ENCODE measurements at places on chromosomes 2 and 18. TPM values are rescaled to one million over a fixed set of nuclear protein-coding genes. Genes with fewer than 3 reads are reported as not detected.

- H3K27me3 ChIP-seq = no peaks in the 10 kb centered on the region
- H3K27ac ChIP-seq = no peak overlapping the region
- no peaks in the 10 kb centered on the region for H3K36me3 ChIP-seq
- no peak for DNase-seq
These were observed 285.4 kb upstream of the ZNF804A start for GRCh38 chr2:184312970-184313369.

DNA sequence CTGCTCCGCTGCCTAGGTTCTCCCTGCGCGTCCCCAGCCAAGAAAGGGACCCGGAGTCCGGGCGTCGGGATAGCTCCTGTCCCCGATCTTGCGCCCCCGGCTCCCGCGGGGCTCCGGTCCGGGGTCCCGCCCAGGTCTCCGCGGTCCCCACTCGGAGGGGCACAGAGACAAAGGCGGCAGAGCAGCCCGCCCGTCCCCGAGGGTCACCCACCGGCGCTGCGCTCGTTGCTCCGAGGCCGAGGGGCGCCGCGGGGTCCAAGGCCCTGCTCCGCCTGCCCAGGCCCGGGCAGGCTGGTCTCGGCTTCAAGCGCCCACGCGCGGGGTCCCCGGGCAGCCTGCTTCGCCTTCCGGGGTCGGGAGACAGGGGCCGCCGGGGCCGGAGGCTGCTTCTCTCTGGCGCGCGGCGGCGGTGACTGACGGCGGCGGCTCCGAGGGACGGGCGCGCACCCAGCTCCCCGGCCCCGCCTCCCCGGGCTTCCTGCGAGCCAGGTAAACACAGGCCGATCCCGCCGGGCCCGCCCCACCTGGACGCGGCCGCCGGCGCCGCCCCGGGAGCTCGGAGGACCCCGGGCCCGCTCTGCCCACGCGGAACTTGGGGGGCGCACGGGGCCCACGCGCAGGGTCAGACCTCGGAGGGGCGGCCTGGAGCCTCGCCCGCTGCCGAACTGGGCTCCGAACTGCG lies at the start of gene MBP:
TSS of gene MBP (minus strand) at position 415 of the 682 bp plus-strand sequence. CDS start 27,522 bp downstream, outside the sequence.
- DNase-seq = peak; percentile 60
- H3K27ac ChIP-seq = peak within 1 kb of the TSS; percentile 95
- H3K27me3 ChIP-seq = no peaks in the 10 kb centered on the region
- H3K4me1 ChIP-seq = peaks cover 34% of the 10 kb centered on the region
- H3K36me3 ChIP-seq = no peaks in the 10 kb centered on the region

GRCh38 chr2:72399879-72400278 lies 252.2 kb upstream of the CYP26B1 start:
- H3K36me3 ChIP-seq = no peaks in the 10 kb centered on the region
- H3K4me3 ChIP-seq = no peak overlapping the region
- H3K27me3 ChIP-seq = no peaks in the 10 kb centered on the region
- no peak overlapping the region for H3K27ac ChIP-seq

DNA sequence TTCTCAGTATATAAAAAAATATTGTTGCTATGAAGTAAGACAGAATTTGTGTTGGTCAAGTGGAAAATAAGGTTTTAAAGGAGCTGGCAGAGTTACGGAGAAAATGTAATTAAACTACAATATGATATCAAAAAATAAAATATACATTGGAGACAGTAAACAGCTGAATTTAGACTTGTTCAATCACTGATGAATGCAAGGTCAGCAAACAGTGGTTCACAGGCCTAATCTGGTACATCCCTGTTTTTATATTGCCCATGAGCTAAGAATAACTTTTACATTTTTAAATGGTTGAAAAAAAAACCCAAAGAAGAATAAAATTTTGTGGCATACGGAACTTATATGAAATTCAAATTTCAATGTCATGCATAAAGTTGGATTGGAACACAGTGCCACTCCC lies 131.0 kb upstream of the TRIB2 start:
- DNase-seq = no peak
- H3K4me3 ChIP-seq = no peak overlapping the region

DNA sequence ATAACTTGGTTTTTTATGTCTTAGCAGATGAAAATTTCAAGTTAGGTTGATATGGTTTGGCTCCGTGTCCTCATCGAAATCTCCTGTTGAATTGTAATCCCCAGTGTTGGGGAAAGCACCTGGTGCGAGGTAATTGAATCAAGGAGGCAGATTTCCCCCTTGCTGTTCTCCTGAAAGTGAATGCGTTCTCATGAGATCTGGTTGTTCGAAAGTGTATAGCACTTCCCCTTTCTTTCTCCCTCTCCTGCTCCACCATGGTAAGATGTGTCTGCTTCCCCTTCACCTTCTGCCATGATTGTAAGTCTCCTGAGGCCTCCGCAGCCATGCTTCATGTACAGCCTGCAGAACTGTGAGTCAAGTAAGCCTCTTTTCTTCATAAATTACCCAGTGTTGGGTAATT lies 242.1 kb upstream of the TNP1 start:
- H3K36me3 ChIP-seq = no peaks in the 10 kb centered on the region
- peaks cover 14% of the 10 kb centered on the region for H3K4me1 ChIP-seq
- H3K27ac ChIP-seq = no peak overlapping the region
- H3K27me3 ChIP-seq = no peaks in the 10 kb centered on the region

DNA sequence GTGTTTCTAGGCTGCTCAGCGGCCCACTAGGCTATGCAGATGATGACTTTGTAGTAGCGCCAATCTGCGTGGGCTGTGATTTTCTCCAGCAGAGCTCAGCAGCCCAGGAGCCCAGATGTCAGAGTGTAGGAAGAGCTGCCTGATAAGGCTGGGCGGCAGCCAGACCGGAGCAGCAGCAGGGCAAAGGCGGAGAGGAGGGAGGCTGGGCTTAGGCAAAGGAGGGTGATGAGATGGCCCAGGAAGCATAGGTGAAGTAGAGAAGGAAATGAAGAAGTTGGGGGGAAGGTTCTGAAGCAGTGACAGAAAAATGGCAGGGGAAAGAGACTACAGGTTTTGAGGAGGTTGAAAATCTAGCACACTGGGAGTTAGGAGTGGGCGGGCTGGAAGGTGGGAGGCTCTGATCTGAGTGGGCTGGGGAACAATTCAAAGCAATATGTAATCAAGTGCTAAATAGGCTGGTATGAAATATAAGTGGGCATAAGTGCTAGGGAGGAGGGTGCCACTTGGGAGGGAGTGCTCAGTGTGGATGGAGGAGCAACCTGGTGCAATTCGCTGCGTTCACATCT lies 50.6 kb upstream of the STPG4 start:
- H3K27ac ChIP-seq = no peak overlapping the region
- no peaks in the 10 kb centered on the region for H3K4me1 ChIP-seq
- no peak for DNase-seq
- no peak overlapping the region for H3K4me3 ChIP-seq
- no peaks in the 10 kb centered on the region for H3K36me3 ChIP-seq

- H3K36me3 ChIP-seq = no peaks in the 10 kb centered on the region
- no peak overlapping the region for H3K27ac ChIP-seq
- no peak for DNase-seq
These were observed 4.3 kb upstream of the UGT1A6 start for GRCh38 chr2:233688341-233688740.

DNA sequence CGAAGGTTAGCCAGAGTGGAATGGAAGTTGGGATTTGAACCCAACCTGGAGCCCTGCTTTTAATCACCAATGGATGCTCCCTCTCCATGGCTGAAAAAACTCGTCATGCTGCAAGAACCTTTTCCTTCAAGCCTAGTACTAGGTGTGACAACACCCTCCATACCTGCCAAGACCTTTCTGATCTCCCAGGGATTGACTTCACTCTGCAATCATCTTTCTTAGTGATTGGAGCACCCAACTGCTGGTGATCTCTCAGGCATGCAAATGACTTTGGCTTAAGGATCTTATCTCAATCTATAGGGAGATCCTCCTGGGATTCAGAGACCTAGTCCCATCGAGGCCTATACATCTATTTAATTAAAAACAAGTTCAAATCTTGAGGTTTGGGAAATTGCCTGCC lies 23.5 kb upstream of the ITGB6 start:
- no peak overlapping the region for H3K4me3 ChIP-seq
- peaks cover 89% of the 10 kb centered on the region for H3K4me1 ChIP-seq
- no peaks in the 10 kb centered on the region for H3K36me3 ChIP-seq
- H3K27me3 ChIP-seq = no peaks in the 10 kb centered on the region
- H3K27ac ChIP-seq = peak overlapping the region; percentile 90

- H3K4me3 ChIP-seq = no peak overlapping the region
- no peaks in the 10 kb centered on the region for H3K36me3 ChIP-seq
- H3K27ac ChIP-seq = no peak overlapping the region
- H3K27me3 ChIP-seq = no peaks in the 10 kb centered on the region
These were observed 77.5 kb downstream of the KLF7 start for GRCh38 chr2:207088276-207088675.

DNA sequence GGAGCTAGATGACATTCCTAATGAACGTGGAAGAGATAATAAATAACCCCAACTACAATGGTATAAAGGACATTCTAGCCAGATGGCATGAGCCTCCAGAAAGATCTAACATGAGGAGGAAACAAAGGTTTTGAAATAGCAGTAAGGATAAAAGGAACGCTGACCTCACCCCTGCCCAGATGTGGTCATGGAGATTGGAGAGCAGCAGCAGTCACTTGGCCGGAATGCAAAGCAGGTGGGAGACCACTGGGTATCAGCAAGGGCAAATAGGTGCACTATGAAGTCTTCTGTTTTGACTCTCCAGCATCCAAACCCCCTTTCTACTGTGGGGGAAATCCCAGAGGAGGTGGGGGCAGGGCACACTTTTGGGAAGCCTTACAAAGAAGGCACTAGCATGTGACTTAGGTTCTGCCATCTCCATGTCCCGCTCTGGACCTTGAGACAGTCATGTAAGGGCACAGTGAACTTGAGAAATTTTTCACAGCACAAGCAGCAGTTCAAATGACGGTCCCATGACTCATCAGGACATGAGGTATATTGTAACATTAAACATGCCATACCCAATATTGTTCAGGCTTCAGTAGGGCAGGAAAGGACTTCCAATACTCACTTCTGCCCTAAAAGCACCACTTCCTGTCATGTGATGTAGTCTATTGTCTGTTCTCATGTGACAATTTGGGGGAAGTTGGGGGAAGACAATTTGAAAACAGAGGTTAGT lies 55.2 kb downstream of the METTL4 start:
- DNase-seq = no peak
- H3K4me1 ChIP-seq = peaks cover 12% of the 10 kb centered on the region
- no peak overlapping the region for H3K4me3 ChIP-seq
- H3K36me3 ChIP-seq = no peaks in the 10 kb centered on the region

GRCh38 chr2:149994057-149994728 lies 406.6 kb upstream of the MMADHC start:
- no peak overlapping the region for H3K27ac ChIP-seq
- H3K4me3 ChIP-seq = no peak overlapping the region
- H3K27me3 ChIP-seq = no peaks in the 10 kb centered on the region
- no peaks in the 10 kb centered on the region for H3K4me1 ChIP-seq
- H3K36me3 ChIP-seq = no peaks in the 10 kb centered on the region

DNA sequence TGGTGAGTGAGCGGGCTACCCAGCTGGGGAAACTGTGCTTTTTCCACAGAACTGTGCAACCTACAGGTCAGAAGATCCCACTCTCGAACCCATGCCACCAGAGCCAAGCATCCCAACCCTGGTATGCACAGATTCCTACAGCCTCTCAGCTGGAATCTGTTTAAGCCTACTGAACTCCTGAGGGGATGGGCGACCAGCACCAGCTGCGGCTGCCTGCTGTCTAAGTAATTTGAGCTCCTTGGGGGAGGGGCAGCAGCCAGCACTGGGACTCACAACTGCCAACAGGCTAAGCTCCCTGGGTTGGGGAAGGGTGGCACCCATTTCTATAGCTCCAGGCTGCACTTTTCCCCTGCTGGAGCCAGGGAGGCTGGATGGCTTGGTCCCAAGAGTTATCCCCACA lies 11.8 kb downstream of the CYP27C1 start:
- no peaks in the 10 kb centered on the region for H3K36me3 ChIP-seq
- H3K27me3 ChIP-seq = no peaks in the 10 kb centered on the region
- no peak overlapping the region for H3K4me3 ChIP-seq
- no peak for DNase-seq
- H3K27ac ChIP-seq = no peak overlapping the region

- no peaks in the 10 kb centered on the region for H3K27me3 ChIP-seq
- no peaks in the 10 kb centered on the region for H3K4me1 ChIP-seq
- DNase-seq = no peak
- H3K36me3 ChIP-seq = no peaks in the 10 kb centered on the region
- no peak overlapping the region for H3K4me3 ChIP-seq
These were observed 210.4 kb downstream of the SH3BP4 start for GRCh38 chr2:235162082-235162836.

DNA sequence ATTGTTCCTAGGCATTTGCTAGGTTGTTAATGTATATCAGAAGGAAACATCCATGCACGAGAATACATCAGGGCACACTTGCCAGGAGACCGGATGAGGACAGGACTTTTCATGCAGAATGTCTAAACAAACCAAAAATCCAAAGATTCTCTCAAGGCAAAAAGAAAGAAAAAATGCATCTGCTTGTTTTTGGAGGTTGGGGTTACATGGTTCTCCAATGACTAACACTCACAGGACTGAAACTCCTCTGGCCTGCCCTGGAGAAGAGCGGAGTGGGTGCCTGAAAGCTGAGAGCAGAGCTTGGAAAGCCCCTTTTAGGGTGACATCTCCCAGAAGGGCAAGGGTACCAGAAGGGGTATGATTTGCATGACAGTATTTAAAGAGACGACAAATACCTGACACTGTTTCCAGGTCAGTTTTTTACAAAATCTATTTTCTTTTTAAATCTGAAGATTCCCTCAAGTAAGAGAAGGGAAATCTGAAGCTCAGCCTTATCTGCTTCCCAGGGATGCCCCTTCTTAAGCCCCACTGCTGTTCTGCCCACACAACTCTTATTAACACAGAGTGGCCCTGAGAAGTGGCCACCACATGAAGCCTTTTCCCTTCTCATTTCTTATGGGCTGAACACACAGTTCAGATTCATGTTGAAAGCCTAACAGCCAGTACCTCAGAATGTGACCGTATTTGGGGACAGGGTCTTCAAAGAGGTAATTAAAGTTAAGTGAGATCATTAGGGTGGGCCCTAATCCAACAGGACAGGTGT lies 216.4 kb downstream of the STK39 start:
- no peaks in the 10 kb centered on the region for H3K4me1 ChIP-seq
- no peaks in the 10 kb centered on the region for H3K27me3 ChIP-seq
- no peak overlapping the region for H3K4me3 ChIP-seq
- DNase-seq = no peak
- H3K27ac ChIP-seq = no peak overlapping the region

- no peaks in the 10 kb centered on the region for H3K4me1 ChIP-seq
- peaks cover 6% of the 10 kb centered on the region for H3K27me3 ChIP-seq
- no peak overlapping the region for H3K4me3 ChIP-seq
These were observed 44.9 kb upstream of the TWIST2 start for GRCh38 chr2:238802957-238803356.

The TCF23 gene
- 0.06 TPM for polyA plus RNA-seq

The GPR75 gene
- 0.29 TPM for polyA plus RNA-seq

The OSR1 gene
- 1.3 TPM for polyA plus RNA-seq

The CDKL4 gene
- polyA plus RNA-seq = not detected

The CCDC141 gene
- 2.8 TPM for polyA plus RNA-seq
